ENCODE measurements at places on chromosomes 13 and 19.

DNA sequence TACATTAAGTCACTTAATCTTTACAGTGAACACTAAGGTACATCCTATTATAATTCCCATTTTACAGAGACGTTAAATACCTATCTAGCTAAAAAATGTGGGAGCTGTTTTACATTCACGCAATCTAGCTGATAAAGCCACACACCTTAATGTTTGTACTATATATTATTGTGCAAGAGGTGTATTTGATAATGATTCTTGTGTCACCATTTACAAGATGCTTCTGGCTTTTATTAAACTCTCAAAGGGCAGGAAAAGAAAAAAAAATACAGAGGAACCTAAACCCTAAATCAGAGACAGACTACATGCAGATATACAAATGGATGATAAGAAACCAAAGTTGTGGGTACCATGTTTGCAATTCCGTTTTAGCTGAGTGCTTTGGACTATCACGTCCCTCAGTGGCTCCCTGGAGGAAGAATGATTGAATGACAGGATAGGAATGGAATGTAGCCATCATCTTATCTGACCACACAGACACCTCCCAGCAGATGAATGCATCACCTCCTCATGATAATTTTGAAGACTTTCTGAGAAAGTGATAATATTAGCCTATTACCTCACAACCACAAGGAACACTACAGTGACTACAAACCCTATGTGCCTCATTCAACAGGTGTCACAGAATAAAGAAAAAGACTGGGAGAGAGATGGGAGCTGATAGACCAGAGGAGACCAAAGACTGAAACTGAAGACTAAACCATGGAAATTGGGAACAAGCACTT, 230.5 kb upstream of the SERP2 start:
- no peak for DNase-seq

- DNase-seq, result peak; percentile 43
Measured at GRCh38 chr19:29785955-29786589, 25.7 kb upstream of the CCNE1 start.

DNA sequence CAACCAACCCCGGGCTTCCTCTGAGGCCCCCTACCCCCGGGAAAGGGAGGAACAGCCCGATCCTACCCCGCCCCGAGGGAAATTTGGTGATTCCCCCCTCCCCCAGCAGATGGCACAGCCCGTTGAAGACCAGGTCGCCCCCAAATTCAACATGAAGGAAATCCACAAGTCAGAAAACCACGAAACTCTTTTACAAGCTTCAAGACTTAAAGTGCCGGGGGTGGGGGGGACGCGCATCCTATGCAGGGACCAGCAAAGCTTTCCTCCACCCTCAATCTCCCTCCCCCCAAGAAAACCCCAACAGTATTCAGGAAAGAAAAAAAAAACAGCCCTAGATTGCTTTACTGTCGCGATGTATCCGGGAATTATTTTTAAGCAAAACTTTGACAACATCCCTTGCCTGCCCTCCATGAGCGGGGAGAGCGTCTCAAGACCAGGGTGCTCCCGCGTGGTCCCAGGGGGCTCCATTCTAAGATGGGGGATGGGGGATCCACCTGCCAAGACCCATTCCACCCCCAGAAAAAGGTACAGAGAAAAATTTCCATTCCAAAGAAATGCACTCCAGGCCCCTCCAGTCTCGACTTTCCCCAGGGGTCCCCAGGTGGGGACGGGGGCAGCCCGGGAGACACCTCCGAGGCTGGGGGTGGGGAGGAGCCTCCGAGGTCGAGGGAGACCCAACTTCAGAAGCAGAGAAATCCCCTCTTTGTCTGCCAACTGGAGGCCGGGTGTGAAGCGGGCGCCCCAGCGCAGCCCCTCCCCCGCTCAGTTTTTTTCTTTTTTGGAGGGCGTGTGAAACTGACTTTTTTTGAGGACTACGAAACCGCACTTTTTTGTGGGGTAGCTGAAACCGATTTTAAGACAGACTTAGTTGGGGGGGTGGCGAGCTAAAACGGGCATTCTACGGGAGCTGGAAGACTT, 1.5 kb downstream of the TCF3 start:
- no peak for DNase-seq

- no peak for DNase-seq
Measured at GRCh38 chr13:30898070-30898469, 8.0 kb upstream of the MEDAG start.

GRCh38 chr13:99389520-99390304, 82.5 kb upstream of the GPR183 start:
- no peak for DNase-seq

- DNase-seq, result no peak
Measured at GRCh38 chr19:42088471-42089190, 12.7 kb downstream of the ZNF574 start.

Data from GM12892 (cell line).